ENCODE measurements at places on chromosomes 16 and 17.

GRCh38 chr17:51672065-51672464, 411.7 kb downstream of the UTP18 start:
- DNase-seq: no peak

- no peak for DNase-seq
Observed at GRCh38 chr16:11138769-11139325, 117.2 kb downstream of the SOCS1 start.

DNA sequence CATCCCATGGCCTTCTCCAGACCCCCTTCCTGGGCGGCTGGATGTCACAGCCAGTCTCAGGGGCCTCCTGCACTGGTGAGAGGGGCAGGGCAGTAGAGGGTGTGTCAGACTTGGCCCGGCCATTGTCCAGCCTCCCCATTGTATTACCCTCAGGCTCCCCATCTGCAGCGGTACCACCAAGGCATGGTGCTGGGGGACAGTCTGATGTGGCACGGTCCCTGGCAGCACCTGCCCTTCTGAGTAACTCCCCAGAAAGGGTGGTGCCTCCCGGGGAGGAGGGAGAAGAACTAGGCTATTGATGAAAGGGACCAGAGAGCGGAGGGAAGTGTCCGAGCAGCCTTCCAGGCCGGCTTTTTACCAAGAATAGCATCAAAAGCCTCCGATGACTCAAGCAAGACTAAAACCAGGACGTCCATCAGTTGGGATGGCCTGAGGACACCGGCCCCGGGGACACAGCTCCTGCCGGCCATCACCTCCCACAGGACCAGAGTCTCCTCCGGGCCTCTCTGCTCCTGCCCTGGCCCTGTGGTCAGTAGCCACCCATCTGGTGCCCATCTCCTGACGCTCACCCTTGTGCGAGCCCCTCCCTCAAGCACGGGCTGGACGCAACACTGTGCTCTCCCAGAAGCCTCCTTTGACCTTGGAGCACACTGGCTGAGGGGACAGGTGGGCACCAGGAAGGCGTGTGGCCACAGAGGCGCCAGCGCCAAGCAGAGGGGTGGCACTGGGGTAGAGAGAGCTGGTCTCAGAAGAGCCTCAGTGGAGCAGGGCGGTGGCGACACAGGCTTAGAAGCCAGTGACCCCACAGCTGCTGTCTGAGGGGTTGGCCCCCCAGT, 5.8 kb upstream of the CPNE7 start:
- no peak for DNase-seq

- no peak for DNase-seq
Observed at GRCh38 chr17:9645851-9646545, 681 bp downstream of the USP43 start.

- DNase-seq: no peak
Observed at GRCh38 chr17:35607239-35607847, 20.2 kb downstream of the AP2B1 start.

GRCh38 chr17:81426393-81427172, 31.3 kb downstream of the BAHCC1 start:
- no peak for DNase-seq

- no peak for DNase-seq
Observed at GRCh38 chr17:75799402-75799801, 14.8 kb downstream of the UNK start.
